ENCODE measurements at places on chromosomes 2 and 18.

GRCh38 chr2:59654710-59655109, 898.7 kb downstream of the BCL11A start:
- no peak for DNase-seq

GRCh38 chr2:218345491-218346236, 11.0 kb upstream of the CATIP start:
- no peak for DNase-seq

DNA sequence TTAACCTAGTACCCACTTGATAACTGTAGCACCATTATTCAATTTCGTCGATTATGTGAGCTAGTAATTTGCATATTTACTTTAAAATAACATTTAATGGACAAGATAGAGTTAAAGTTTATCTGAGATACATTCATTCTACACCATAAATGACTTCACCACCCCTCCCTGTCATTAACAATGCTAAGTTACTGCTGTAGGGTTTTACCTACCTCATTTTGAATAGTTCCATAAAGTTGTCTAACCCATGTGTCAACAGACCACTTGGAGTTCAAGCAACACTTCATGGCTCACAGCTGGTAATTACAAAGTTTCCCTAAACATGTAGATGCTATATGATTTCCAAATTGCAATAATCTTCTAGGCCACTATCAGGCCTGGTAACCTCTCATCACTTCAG, 127.4 kb upstream of the CYP26B1 start:
- no peak for DNase-seq

DNA sequence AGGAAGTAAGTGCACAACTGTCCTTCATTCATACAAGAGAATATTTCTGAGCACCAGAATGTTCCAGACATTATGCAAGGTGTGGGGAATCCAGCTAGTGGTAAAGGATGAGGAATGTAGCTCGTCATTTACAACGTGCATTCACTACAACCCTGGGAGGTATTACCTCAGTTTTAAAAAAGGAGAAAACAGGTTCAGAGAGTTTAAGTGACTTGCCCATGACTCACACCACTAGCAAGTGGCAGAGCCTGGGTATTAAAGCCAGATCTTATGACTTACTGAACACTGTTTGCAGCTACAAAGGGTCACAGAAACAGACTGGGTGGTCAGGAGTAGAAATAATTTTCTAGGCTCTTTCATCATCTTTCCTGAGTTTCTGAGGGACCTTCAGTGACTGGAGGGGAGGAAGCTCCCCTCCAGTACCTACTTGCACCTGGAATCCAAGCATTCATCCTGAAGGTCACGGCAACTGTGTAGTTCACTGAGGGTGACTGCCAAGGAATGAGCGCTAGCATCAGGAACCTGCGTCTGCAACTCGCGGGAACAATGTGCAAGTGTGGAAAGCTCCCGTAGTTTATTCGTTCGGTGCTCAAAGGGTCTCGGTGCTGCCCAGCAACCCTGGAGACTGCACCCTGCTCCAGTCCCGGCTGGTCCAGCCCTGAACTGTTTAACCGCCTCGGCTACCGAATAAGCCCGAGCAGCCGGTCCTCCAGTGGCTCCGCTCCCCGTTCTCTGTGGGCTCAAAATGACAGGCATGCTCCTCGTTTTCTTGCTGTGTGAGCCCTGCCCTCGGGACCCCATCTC, 647 bp downstream of the CCDC121 start:
- DNase-seq = peak; percentile 65

DNA sequence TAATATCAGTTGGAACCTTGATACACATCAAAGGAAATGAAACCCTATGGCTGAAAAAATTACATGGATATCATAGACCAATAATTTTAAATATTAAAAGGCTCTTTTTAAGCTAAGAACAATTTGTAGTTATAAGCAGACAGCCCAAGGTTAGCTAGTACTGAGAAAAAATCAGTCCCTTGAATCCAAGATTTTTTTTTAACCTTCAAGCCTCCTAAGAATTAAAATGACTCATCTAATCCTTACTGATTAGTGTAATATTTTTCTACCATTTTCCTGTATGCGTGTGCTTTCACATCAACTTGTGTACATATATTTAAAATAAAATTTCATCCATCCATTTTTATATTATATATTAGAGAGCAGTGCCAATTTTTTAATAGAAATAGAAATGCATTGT, 1004.9 kb upstream of the ZEB2 start:
- peak; percentile 8 for DNase-seq

GRCh38 chr2:100853909-100854810, 34.2 kb downstream of the NPAS2 start:
- no peak for DNase-seq

- no peak for DNase-seq
Observed at GRCh38 chr2:128423788-128424165, 105.1 kb upstream of the HS6ST1 start.

GRCh38 chr2:197208024-197208423, 102.6 kb downstream of the ANKRD44 start:
- DNase-seq = no peak

DNA sequence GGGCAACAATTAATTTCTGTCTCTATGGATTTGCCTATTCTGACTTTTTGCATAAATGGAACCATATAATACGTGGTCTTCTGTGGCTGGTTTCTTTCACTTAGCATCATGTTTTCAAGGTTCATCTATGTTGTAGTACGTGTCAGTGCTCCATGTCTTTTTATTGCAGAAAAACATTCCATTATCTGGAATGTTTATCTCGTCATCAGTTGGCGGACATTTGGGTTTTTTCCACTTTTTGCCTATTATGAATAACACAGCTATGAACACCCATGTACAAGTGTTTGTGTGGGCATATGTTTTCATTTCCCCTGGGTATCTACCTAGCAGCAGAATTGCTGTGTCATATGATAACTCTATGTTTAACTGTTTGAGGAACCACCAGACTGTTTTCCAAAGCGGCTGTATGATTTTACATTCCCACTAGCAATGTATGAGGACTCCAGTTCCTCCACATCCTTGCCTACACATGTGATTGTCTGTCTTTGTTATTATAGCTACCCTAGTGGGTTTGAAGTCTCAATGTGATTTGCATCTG, 49.9 kb downstream of the MYO7B start:
- no peak for DNase-seq

Data from stromal cell of bone marrow (primary cell).